ENCODE measurements at places on chromosomes 1 and 21.

DNA sequence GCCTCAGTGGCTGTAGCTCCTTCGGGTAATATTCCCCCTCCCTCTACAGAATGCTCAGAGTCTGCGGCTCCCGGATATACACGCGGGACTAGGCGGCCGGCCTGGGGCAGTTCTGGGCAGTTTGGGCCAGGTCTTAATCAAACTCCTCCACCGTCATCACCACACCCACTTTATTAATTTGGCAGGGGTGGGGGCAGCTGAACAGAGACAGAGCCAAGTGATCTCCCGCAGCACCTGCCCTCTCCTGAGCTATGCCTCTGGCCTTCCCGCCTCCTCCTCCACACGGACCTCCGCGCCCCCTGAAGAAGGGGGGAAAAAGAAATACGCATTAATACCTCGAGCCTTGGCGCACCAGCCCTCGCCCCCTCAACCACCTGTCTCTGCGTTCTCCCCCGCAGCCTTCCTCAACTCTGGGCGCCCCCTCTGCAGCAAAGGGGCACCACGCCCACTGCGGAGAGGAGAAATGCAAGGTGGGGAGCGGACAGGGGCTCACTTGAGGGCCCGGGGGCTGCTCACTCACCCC, 42.6 kb downstream of the CD34 start:
- no peak for DNase-seq

DNA sequence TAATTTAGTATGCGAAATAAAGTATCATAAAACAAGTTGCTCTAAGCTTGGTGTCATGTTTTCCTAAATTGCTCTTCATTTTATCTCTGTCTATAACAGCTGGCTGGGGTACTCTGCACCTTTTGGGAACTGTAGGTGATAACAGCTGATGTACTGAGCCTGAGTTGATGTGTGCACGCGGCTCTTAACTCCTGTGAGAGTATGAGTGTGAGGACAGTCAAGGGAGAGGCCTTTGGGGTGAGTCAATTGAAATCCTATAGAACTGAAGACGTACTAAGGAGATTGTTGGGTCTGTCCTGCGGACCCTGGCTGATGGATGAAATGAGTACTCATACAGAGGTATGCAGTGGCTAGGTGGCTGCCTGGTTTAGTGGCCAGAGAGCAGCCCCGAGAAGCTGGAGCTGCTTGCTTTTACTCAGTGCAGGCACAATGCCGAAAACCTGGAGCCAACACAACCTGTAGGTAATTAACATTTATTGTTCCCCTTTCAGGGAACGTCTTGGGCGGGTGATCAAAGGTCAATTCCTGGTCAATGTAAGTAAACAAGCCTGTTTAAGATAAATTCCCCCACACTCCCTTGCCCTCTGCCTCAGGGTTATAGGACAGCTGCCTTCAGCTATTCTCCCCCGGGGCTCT, 188.5 kb downstream of the PRDM2 start:
- no peak for DNase-seq

- DNase-seq: peak; percentile 43
Observed at GRCh38 chr1:25780318-25781129, 19.5 kb upstream of the SELENON start.

DNA sequence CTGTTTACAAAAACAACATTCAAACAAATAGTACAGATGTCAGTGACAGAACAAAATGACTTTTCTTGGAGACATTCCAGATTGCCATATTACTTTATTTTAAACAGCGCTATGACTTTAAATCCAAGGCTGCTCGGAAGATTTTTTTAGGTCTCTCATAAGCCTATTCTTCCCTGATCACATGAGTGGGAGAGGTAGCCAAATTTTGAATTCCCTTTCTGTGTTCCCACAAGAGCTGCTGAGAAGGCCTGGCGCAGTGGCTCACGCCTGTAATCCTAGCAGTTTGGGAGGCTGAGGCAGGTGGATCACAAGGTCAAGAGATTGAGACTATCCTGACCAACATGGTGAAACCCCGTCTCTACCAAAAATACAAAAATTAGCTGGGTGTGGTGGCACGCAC, 53.7 kb downstream of the SLC35A3 start:
- DNase-seq: no peak

GRCh38 chr1:221947731-221948130, 205.8 kb upstream of the DUSP10 start:
- DNase-seq: no peak

GRCh38 chr1:175331891-175332290, 139.3 kb upstream of the KIAA0040 start:
- no peak for DNase-seq

DNA sequence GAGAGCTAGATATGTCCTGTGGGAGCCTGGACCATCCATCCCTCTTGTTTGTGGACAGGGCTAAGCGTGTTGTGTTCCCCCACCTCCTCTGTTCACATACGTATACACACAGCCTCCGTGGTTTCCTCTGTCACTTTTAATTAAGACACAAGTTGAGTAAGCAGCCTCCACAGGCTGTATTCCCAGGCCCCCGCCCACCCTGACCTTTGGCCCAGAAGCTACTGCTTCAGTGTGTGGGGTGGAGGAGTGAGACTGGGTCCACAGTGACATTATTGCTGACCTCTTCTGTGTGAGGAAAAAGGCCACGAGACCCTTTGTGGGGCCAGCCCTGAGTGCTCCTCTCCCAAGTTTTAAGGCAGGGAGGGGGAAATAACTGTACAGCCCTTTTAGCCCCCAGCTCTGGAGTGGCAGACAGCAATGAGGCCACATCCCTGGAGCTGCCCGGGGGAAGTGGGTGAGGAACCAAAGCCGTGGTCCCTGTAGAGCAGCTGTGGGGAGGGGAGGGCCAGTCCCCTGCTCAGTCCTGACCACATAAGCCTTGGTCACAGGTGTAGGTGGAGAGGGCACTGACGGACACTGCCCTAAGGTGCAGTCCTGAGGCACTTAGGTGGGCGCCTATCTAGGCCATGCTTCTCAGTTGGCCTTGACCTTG, 4.4 kb downstream of the ELOVL1 start:
- no peak for DNase-seq

- DNase-seq: peak; percentile 14
Observed at GRCh38 chr1:95340061-95340460, 106.1 kb downstream of the RWDD3 start.

DNA sequence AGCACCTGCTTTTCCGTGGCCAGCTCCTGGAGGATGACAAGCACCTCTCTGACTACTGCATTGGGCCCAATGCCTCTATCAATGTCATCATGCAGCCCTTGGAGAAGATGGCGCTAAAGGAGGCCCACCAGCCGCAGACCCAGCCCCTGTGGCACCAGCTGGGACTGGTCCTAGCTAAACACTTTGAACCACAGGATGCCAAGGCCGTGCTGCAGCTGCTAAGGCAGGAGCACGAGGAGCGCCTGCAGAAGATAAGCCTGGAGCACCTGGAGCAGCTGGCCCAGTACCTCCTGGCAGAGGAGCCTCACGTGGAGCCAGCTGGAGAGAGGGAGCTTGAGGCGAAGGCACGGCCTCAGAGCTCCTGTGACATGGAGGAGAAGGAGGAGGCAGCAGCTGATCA, 413 bp downstream of the UBL4B start:
- no peak for DNase-seq

GRCh38 chr1:146035048-146035423, 13.5 kb upstream of the HJV start:
- no peak for DNase-seq

- no peak for DNase-seq
Observed at GRCh38 chr1:165880993-165881392, 53.6 kb downstream of the UCK2 start.

GRCh38 chr21:44947111-44947929, 7.5 kb downstream of the SLX9 start:
- no peak for DNase-seq

DNA sequence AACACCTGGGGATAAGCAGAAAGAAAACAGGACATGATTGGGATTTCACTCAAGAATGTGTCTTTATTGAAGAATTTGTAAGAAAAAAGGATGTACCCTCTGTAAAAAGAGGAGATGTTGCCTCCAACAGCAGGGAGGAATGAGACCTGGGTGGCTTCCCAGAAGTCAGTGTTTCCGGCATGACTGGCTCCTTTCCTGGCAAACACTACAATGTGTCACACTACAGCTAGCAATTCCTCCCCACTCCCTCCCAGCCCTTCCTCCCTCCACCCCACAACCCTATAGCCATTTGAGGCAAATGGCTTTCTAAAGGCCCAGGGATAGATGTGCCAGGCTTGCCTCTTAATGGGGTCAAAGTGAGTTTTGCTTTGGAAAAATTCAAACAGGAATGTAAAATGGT, 11.5 kb upstream of the COL8A2 start:
- no peak for DNase-seq

DNA sequence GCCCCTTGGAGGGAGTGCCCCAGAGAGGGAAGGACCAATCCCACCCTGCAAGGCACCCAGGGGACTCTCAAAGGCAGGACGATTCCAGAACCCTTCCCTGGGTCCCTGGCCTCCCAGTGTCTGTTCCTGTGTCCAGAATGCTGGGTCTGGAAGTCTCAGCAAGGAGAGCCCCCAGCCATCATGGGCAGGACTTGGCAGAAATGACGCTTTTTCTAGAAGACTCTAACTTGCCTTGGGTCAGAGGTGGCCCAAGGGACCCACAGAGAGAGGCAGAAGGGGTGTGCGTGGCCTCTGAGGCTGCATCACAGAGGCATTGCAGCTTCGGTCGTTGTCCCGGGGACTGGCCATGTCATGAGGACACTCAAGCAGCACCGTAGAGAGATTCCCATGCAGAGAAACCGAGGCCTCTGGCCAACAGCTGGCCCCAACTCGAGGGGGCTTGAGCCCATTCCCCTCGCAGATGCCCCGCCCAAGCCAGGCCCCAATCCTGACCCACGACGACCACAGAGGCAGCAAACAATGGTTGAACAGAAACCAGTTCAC, 57.8 kb downstream of the WNT9A start:
- no peak for DNase-seq

DNA sequence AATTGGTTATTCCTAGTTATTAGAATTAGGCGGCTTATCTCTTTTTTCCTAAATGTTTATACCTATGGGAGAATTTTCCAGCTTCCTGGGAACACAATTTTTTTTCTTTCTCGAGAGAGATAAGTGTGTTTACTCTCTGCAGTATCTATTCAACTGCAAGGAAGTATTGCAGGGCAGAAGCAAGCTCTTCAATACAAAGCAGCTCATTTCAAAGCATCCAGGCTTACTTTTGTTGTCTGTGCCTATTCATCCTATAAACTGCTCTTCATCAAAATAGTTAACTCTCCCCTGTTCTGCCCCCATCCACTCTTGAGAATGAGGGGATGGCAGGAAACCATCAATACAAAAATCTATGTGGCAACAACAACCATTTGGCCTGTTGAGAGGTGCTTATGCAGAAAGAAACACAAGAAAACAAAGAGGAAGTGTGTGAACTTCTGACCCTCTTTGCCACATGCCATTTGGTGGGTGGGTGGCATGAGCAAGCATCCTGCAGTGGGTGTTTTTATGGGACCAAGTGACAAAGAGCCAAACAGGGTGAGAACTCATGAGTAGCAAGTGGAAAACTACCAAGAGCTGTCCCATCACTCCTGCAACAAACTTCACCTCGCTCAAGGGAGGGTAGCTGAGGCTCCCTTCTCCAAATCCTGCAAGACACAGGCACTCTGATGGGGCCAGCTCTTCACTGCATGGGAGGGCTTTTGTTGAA, 50.6 kb upstream of the MRPS6 start:
- no peak for DNase-seq

DNA sequence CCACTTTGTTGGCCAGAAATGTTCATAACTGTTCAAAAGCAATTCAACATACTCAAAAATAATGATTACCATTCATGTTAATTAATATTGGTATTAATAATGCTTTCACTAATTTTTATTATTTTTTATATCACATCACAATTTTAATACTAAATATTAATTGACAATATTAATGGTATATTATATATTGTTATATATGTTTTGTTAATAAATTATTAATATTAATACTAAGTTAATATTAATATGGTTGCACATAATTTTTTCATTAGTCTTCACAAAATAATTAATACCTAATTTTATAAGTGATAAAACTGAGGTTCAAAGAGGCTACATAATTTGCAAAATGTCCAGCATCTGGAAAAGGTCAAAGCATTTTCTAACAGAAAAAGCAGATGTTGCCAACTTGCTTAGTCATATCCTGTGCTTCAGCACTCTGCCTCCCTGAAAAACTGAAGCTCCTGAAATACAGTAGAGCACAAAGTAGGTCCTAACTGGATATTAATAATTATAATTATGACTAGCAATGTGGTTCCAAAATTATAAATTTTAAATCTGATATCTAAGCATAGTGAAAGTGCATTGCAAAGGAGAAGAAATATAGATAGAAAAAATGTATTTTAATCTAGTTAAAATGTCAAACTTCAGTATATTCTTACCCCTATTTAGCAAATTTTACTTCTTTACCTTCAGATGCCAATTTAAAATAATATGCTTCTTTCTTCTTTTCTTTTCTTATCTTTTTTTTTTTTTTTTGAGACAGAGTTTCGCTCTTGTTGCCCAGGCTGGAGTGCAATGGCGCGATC, 123.2 kb upstream of the TNFSF4 start:
- DNase-seq: no peak

- DNase-seq: no peak
Observed at GRCh38 chr1:227378871-227379554, 60.7 kb upstream of the CDC42BPA start.

DNA sequence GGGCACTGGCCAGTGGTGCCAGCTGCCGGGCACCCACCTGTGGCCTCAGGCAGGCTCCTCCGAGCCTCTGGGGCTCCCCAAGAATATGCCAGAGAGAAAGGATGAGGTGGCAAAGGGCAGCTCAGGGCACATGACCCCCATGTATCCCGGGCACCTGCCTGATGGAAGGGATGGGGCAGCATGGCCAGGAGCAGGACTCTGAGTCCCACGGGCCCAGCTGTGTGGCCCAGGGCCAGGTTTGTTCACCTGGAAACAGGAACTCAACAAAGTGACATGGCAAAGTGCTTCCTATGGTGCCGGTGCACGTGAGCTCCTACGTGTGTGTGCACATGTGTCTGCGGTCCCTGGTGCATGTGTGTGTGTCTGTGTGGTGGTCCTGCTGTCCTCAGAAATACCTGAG, 9.5 kb upstream of the GPR153 start:
- DNase-seq: peak; percentile 61
